Activated CD4-positive, alpha-beta T cell treated with anti-CD3 and anti-CD28 coated beads, Interleukin-2, Interleukin-4, amounts not matched to agents 100 ng/mL and 50 ng/mL, durations not matched to agents 16 hours and 8 hours (primary cell): ENCODE measurements at places on chromosomes 7 and 10.

GRCh38 chr7:111436608-111437007 is 125.7 kb downstream of the IMMP2L start:
- DNase-seq = no peak

DNA sequence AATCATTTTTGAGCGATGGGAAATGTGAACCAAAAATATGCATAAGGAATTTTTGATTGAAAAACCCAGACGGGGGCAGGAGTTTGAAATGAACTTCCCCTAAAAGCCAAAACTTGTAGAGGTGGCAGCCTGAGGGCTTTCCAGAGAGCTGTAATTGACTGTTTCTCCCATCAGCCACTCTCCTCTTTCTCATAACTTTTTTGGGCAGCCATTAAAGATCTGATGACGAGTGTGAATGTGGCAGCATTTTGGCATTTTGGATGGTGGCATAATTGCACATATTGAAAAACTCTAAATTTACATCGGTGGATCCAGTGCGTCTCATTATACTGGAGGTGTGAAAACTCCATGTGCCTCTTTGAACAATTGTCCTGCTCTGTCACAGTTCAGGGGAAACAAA is 159.0 kb downstream of the CUX1 start:
- DNase-seq = no peak

GRCh38 chr7:139481364-139481763 is 2.1 kb downstream of the KLRG2 start:
- no peak for DNase-seq

DNA sequence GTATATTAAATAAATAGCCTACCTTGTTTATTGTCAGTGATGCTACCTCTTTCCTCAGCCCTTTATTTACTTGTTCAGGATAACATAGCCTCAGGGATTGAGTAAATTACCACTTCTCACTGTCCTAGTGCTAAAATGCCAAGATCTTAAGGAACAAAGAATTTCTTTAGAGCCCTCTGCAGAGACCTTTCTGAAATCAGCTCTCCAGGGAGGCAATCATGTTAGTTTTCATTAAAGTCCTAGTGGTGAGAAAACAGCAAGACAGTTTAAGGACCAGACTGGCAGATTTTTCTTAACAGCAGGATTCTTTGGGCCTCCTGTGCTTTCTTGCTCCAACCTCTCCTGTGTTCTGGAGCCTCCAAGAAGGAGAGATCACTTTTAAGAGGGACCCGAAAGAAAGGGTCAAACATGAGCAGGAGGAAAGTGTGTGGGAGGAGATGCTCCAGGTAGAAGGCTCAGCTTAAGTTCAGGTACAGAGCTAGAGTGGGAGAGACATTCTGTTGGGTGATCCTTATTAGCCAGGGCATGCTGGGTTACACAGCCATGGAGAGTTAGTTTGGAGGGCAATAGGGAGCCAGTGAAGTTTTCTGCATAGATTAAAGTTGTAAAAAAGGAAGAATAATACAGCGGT is 1.2 kb upstream of the PLCE1 start:
- DNase-seq = no peak

DNA sequence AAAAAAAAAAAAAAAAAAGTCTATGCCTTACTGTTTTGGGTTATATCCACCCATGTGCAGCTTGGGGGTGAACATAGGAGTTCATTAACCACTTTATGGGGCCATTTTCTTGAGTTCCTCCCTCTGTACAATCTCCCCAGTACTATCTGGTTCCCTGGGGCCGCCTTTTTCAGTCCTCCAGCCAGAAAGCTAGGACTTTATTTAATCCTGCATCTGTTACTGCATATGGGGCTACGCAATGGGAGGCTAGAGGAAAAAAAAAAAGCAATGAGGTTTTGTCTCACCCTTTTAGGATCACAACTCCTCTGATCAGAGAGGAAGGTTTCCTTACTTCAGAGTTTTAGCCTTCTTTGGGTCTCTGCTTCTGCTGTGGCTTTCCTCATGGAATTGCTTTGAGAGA is 51.0 kb downstream of the BTRC start:
- DNase-seq = no peak

DNA sequence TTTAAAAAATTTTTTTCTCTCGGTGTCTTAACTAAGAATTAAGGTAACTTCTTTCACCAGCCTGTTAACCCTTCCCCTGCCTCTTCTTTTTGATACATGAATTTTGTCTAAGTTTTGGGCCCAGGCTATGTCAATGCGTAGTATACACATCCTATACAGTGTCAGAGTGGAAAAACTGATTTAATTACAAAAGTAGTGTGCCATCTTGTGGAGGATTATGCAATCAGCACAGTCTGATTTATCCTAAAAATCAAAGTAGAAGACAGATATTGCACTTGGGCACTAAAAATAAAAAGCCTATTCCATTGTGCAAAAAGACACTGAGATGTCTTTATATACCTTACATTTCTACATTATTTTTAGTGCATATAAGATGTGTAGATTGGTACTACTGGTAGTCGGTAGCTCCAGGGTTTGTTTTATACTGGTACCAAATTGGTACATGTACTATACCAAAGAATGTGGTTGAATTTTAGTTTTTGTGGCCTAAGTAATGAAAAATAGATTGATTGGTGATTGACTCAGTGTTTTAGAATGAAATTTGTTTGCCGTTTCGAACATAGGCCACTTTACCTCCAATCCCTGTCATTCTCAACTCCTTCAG is 96.6 kb downstream of the MKLN1 start:
- peak; percentile 40 for DNase-seq
